ENCODE measurements at places on chromosomes 5 and 9.
A peak's percentile ranks its signal among the peaks of the same experiment; 100 is the strongest.

GRCh38 chr5:169581580-169582227, 1.9 kb upstream of the SPDL1 start:
- peak; percentile 20 for DNase-seq

DNA sequence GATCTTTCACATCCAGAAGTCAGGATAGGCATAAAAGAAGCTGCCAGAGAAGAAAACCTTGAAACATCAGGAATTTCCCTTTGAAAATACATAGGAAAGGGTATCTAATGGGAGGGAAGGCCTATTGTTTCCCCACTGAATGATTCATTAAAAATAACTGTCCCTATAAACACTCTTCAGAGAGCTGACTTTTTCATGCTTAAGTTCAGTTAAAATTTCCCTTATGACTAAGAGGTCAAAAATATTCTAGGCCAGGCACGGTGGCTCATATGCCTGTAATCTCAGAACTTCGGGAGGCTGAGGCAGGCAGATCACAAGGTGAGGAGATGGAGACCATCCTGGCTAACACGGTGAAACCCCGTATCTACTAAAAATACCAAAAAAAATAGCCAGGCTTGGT, 499.5 kb downstream of the ENC1 start:
- DNase-seq = no peak

- no peak for DNase-seq
These were observed 48.9 kb downstream of the RASEF start for GRCh38 chr9:83013867-83014605.

DNA sequence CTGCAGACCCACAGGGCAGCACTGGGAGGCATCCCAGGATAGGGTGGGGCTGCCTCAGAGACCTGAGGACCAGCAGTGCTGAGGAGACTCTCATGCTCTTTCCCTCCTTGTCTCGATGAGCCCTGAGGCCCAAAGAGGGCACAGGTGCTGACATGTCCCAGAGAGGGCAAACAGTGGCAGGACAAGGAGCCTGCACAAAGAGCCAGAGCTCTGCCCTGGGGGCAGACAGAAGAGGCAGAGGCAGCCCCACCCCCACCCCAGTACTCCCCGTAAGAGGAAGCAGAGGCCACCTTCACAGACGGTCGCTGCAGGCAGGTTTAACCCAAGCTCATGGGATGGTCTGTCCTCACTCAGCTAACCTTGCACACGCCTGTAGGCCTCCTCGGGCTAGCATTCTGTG, 29.4 kb upstream of the TTLL11 start:
- no peak for DNase-seq

DNA sequence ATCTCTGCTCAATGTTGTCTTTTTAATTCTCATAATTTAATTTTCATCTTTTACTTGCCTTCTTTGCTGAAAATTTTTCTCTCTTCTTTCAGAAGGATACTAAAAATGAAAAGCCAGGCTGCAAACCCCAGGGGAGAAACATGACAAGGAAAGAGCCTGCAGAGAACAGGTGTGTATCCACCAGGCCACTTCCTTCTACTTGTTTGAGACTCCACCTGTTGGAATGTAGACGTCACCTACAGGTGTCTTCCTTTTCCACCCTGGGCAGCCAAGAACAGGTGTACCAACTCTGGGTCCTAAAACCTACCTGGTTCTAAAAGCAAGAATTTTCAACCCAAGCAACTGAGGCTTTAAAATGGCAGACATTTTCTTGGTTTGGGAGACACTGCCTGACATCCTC, 166.8 kb downstream of the ATP10B start:
- no peak for DNase-seq

GRCh38 chr5:177442066-177442826, 4.4 kb upstream of the PRR7 start:
- DNase-seq = no peak

GRCh38 chr9:71108937-71109336, 12.5 kb downstream of the TRPM3 start:
- no peak for DNase-seq

DNA sequence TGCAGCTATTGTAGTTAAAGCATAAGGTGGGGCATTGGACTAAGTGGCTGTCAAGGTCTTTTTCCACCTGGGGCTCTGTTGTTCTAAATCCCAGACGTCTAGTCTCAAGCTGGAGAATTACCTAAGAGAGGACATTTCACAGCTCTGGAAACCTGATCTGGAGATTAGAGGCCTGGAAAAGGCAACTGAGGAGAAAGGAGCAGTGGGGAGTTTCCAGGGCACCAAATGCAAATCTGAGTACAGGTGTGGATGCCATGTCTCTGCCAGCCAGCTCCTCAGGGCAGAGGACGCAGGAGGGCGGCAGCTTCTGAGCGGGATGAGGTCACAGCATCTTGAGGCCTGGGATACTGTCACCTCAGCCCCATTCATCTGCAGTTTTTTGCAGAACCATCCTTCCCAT, 65.2 kb downstream of the PPARGC1B start:
- no peak for DNase-seq

DNA sequence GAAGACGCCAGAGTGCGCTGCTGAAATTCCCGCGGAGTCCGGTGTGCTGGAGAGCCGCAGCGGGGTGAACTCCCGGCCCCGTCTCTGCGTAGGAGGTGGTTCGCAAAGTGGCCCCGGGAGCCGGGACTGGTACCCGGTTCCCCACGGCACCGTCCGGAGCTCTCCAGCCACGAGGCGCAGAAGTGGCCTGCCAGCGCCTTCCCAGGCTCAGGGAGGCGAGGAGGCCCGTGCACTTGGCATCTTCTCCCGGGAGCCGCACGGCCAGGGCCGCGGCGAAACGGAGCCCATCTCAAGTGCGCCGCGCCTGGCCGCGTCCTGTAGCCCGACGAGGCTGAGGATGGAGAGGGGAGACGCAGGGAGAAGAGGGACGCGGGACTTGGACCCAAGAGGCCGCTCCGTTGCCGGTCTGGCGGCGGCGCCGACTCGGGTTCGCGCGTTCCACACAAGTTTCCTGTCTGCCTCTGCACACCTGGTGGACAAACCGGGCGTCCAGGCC, 1.1 kb upstream of the IRX1 start:
- DNase-seq = peak; percentile 62

- DNase-seq = no peak
These were observed 156.2 kb upstream of the ZNF618 start for GRCh38 chr9:113719919-113720318.

DNA sequence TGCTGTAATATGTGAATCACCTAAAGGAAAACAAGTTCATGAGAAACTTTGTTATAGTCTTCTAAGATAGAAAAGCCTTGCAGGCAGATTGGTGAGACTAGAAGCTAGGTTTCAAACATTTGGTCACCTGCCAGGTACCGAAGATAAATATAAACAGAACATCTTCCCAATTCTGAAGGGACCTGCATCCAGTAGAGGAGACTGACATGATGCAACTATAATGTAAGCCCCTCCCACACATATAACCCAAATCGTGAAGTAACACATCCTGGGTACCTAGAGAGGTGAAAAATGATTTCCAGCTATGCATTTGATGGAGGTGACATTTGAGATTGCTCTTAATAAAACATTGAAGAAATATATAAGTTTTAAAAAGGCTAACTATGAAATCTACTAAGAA, 29.9 kb downstream of the SHLD3 start:
- DNase-seq = no peak

DNA sequence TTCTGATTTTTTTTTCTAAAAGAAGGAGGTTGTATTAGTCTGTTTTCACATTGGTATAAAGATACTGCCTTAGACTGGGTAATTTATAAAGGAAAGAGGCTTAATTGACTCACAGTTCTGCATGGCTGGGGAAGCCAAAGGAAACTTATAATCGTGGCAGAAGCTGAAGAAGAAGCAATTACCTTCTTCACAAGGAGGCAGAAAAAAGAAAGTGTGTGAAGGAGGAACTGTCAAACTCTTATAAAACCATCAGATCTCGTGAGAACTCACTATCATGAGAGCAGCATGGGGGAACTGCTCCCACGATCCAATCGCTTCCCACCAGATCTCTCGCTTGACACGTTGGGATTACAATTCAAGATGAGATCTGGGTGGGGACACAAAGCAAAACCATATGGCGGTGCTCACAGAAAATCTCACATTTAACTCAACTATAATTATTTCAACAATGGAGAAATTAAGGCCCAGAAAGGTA, 27.1 kb downstream of the DPYSL3 start:
- no peak for DNase-seq

DNA sequence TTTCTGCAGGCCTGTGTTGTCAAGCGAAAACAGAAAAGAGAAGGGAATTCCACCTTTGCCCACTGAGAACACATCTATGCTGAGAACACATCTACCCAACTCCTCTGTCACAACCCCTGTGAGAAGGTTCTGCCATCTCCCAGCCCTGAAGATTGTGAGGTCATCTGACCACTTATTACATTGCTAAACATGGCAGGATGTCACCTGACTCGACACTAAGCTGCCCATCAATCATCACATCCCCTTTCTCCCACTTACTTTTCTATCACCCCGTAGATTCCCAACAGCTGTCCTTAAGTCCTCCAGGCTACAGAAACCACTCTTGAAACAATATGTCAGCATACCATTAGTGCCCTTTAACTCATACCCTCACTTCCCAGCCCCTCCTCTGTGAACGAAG, 64.2 kb upstream of the PRSS3 start:
- DNase-seq = no peak

GRCh38 chr9:33942471-33943083, 106.1 kb downstream of the UBAP2 start:
- no peak for DNase-seq

DNA sequence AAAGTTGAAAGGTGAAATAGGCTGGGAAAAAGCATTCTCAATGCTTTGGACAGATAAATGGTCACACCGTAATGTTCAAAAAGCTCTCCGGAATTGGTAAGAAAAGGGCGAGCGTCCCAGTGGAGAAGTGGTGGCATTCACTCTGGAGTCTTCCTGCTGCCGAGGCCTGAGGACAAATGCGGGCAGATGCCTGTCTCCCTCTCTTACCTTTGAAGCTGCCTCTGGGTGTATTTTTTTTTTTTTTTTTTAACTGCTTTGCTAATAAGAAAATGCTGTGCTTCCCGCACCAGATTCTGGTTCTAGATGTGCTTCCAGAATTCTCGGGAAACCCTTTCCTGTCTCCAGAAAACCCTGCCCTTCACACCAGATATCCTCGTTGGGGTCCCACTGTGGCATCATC, 24.4 kb upstream of the CTSL start:
- no peak for DNase-seq

DNA sequence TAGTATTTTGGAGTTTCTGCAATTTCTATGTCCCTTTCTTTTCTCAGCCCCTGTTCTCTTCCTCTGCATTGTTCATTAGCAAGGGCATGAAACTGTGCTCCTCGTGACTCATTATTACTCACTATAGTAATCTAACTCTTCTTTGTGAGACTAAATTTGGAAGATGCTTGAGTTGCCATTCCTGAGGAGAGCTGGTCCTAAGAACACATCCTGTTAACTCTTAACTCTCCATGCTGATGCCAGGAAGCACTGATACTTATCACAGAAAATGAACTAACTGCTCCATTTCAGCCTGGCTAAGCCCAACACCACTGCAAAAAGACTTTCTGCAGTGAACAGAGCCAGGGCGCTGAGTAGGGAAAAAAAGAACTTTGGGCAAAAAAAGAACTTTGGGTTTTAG, 10.6 kb upstream of the CSNK1A1 start:
- DNase-seq = no peak

DNA sequence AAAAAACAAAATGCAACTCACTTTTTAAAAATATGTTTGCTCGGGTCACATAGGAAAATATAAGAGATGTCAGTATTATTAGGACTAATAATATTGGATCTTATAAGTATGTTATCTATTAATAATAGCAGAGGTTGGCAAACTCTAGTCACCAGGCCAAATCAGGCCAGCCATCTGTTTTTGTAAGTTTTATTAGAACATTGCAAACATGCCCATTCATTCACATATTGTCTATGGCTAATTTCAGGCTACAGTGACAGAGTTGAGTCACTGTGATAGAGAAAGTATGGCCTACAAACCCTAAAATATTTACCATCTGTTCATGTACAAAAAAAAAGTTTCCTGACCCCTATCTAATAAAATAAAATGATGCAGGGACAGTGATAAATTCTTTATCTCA, 97.7 kb upstream of the CDH6 start:
- DNase-seq = no peak

DNA sequence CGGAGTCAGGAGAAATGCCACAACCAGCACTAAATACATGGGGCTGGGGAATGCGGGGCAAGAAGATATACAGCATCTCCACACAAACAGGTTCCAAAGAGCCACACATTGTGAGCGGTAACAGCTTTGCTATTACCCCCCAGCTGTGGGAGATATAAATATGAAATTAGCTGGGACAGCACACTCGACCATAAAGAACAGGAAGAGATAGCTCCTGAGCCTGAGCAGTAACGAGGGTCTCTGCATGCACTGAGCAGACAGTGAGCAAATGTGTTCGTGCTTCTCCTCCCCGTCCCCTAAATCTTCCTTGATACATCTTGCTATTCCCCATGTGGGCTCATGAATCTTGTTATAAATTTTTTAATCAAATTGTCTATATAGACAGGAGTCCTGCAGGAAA, 53.1 kb downstream of the ADAMTS2 start:
- DNase-seq = no peak

DNA sequence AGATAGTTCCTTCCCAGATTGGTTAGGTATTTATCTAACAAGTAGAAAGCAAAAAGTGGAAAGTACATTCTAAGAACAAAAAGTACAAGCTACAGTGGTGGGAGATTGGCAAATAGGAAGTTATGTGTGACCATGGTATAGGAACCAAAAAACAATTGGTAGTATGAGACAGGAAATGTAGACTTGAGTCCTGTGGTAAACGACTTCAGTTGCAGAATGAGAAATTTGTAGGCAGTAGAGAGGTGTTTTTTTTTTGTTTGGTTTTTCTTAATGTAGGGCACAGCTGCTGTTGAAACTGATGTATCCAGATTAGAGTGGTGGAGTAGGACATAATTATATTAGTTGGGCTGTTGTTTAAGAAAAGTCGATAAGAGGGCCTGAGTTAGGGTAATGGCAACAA, 72.0 kb downstream of the CCNH start:
- no peak for DNase-seq

- DNase-seq = no peak
These were observed 41.1 kb upstream of the ISOC1 start for GRCh38 chr5:129053438-129053837.

- no peak for DNase-seq
These were observed 138.3 kb upstream of the DMAC1 start for GRCh38 chr9:7937761-7938491.

DNA sequence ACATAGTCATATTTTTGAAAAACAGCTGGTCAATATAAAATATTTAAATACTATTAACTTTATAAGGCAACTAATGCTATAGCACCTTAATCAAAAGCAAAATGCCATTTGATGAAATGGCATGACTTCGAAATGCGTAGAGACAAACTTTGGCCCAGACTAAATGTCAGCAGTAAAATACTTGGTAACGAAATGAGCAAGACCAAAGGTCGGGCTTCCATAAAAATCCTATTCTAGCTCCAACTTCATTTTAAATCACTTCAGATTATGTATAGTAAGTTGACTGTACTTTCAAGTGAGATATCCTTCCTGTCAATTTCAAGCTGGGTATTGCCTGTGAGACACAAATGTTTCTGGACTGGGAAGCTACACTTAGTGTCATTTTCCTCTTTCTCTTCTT, 805.4 kb upstream of the ZNF608 start:
- DNase-seq = no peak
